ENCODE measurements at places on chromosomes 2 and 18. TPM values are rescaled to one million over a fixed set of nuclear protein-coding genes. Genes with fewer than 3 reads are reported as not detected.

DNA sequence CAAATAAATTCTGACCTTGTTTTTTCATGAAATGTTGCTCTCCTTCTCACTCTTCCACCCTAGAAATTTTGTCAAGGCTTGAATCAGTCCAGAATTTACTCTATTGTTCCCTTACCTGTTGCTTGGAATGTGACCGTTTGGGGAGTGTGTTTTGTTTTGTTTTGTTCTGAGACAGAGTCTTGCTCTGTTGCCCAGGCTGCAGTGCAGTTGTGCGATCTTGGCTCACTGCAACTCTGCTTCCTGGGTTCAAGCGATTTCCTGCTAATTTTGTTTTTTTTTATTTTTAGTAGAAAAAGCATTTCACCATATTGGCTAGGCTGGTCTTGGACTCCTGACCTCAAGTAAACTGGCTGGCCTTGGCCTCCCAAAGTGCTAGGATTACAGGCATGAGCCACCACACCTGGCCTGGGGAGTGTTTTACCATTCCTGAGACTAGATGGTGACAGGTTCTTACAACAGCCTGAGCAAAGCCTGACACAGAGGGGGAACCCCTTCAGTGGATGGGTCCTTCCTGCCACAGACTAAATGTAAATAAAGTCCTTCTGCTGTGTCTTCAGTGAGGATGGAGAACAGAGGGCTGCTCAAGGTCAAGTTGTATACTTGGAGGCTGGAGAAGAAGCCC is 52.0 kb downstream of the HAUS1 start:
- no peak for DNase-seq

- no peak for DNase-seq
These were observed 43.7 kb upstream of the HS6ST1 start for GRCh38 chr2:128362176-128362888.

Gene FAHD2A
- 19.8 TPM for total RNA-seq

Gene B3GNT7
- 4.4 TPM for total RNA-seq

DNA sequence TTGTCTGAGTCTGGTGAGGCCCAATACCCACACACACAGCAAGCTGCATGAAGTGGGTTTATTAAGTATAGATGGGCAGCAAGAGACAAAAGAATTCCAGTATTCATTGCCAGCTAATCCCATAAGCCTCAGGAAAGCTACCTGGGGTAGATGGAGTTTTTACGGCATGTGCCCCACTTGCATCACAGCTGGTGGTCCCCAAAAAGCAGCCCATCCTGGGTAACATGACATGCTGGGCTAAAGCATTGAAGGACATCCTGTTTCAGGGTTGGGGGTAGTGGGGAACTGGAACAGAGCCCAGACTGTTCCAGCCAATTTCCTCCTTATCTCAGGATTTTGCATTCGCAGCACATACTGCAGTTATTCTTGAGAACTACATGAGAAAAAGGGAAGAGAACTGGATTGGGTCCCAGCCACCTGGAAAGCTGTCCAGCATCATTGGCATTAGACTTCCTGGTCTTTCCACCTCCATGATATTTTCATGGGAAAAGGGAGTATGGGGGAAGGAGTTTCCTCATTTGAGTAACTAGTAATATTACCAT is 240.1 kb upstream of the MMADHC start:
- no peak for DNase-seq

Gene SERPINB13
- not detected for total RNA-seq
